Stimulated activated CD4-positive, alpha-beta T cell treated with anti-CD3 and anti-CD28 coated beads, Interleukin-15, amount 100 ng/mL, for 48 hours (primary cell): ENCODE measurements at places on chromosomes 5 and 9.
A peak's percentile ranks its signal among the peaks of the same experiment; 100 is the strongest.

GRCh38 chr5:133321833-133322420 lies 270.1 kb downstream of the HSPA4 start:
- DNase-seq = peak; percentile 33

DNA sequence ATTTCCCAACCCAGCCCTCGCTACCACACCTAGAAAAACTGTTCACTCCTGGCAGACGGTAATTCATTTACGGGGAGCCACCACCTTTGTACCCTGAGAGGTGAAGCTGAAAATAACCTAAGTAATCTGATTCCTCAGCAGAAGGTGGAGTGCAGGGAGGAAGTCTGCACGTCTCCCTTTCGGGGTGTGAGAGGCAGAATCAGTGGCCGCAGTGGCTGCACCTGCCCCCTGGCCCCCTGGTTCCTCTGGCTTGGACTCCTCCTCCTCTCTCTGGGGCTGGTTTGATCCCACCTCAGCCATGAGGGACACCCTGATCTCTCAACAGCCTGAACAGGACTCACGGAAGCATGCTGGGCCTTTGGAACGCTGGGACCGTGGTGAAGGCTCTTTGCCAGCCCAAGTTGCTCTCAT lies 10.5 kb downstream of the TMEM174 start:
- no peak for DNase-seq

GRCh38 chr5:59992206-59992605 lies 98.7 kb upstream of the PDE4D start:
- no peak for DNase-seq

GRCh38 chr9:77648234-77649108 lies at the start of gene GNA14:
TSS of gene GNA14 (minus strand) at chr9:77648322. CDS start at chr9:77647793, 529 bp downstream.
- DNase-seq = no peak

DNA sequence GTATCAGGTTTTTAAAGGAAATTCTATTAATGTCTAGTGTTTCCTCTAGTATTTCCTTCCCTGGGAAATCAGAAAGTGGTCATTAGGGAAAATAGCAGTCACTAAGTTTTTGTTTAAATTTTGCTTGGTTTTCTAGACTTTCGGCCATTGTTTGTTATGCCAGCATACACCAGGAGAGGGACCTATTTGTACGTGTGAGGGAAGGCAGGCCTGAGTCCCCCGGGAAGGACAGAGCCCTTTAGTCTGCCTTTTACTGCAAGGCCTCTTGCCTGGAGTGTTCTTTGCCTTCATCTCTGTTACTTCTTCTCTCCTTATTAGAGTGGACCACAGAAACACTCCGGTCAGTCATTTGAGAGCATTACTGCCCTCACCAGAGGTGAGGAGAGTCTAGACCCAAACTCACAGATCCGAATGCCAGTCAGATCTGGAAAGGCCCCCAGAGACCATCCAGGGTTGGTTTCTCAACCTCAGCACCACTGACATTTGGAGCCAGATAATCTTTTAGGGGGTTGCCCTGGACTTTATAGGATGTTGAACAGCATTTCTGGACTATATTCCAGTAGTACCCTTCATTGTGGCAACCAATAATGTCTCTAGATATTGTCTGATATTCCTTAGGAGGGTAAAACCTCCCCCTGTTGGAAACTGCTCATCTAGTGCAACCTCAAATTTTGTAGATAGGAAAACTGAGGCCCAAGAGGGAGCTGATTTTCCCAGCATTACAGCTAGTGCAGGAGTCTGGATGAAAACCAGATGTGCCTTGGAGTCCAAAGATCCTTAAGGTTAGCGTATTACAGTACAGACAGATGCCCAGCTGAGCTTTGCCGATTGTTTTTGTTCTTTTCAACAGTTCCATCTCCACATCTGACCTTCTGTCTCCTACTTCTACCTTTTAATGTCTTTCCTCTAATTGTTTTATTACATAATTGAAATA lies 93.0 kb upstream of the NIPAL4 start:
- no peak for DNase-seq

DNA sequence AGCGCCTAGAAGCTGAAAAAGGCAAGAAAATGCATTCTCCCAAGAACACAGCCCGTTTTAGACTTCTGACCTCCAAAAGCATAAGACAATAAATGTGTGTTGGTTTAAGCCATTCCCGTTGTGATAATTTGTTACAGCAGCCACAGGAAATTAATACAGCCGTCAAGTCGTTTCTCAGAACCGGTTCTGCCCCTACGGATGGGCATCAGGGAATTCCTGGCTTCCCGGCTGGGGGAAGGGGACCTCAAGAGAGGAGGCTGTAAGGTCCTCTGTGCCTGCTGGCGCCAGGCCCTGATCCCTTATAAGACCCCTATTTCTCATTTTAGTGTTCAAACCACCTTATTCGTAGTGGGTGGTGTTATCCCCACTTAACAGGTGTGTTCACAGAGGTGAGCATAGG lies 50.6 kb upstream of the RPL26L1 start:
- DNase-seq = no peak

DNA sequence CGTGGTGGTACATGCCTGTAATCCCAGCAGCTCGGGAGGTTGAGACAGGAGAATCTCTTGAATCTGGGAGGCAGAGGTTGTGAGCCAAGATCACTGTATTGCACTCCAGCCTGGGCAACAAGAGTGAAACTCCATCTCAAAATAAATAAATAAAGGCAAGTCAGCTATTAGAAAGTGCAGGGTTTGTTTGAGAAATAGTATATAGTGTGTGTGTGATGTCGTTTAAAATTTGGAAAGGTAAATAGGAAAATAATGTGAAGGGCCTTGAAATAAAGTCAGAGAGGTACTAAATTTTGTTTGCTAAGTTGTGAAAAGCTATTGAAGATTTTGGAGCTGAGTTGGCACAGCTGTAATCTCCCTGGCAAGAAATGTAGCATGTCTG lies 17.8 kb downstream of the ZNF131 start:
- no peak for DNase-seq

- no peak for DNase-seq
Measured at GRCh38 chr5:143226872-143227271, 176.6 kb downstream of the NR3C1 start.

DNA sequence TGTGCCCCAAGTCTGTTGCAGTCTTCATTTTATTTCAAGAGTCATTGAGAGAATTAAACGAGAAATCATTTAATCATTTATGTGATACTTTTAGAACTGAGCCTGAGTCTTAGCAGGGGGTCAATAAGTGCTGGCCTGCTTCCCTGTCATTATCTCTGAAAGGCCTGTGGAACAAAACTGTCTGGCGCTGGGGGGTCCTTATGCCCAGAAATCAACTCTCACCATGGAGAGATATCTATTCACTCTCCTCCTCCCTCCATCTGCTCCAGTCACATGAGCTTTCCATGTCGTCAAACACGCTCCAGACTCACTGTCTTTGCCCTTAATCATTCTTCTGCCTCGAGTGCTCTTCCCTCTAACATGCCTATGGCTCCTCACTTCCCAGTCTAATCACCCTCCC lies 136.8 kb downstream of the ESM1 start:
- no peak for DNase-seq

DNA sequence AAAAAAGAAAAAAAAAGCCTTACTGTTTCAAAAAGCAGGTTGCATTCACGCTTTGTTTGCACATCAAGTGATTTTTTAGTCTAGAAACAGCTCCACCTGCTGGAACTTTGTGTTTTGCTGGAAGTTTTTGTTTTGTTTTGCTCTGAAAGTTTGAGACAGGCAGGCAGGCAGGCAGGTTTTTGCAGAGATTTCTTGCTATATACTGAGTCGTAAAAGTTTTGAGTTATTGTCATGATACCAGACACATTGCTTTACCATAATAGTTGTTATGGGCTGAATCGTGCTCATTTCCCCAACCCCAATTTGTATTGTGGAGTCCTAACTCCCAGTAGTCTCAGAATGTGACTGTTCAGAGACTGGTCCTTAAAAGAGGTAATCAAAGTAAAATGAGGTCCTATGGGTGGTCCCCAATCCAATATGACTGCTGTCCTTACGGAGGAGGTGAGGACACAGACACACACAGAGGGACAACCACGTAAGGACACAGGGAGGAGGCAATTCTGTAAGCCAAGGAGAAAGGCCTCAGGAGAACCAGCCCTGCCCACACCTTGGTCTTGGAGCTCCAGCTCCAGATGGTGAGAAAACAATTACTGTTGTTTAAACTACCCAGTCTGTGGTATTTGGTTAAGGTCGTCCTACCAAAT lies 20.9 kb downstream of the OR2Y1 start:
- DNase-seq = no peak

GRCh38 chr5:16759147-16759773 lies 142.5 kb upstream of the RETREG1 start:
- no peak for DNase-seq

DNA sequence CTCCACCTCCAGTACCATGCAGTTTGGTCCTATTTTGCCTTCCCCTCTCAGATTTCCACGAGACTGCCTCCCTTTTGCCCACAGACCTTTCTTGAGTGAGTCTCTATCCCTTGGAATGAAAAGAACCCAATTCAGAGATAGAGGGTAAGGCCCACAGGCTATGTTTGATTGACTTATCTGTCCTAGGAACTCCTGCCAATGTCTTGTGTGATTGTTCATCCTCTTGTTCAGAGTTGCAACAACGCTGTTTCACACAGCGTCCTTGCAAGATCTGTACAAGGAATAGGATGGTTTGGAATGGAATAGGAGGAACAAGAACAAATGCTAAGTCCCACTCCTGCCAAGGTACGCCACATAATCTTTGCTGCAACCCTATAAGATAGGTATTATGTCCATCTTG lies 142.2 kb upstream of the ABCA1 start:
- no peak for DNase-seq

- DNase-seq = no peak
Measured at GRCh38 chr9:248278-248961, 33.8 kb downstream of the DOCK8 start.

DNA sequence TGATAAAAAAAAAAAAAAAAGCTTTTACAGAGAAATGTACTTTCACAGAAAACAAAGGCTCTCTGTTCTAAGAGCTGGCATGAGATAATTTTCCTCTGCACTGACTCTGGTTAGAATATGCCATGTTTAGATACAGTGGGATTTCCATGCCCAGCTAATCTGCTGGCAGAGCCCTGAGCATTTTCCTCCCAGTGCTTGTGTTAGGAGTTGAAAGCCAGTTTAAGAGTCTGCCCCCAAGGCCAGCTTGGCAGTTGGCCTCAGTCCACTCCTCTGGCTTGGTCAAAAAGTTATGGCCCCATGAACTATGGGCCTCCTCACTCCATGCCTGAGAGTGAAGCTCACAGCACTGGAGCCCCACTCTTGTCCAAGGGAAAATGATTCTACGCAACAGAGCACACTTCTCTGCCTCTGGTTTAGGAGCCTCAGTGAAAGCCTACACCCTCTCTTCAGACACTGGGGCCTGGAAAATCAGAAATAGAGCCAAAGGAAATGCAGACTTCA lies 21.9 kb downstream of the MOCS2 start:
- no peak for DNase-seq

- DNase-seq = no peak
Measured at GRCh38 chr5:125277494-125278154, 531.2 kb upstream of the ZNF608 start.

DNA sequence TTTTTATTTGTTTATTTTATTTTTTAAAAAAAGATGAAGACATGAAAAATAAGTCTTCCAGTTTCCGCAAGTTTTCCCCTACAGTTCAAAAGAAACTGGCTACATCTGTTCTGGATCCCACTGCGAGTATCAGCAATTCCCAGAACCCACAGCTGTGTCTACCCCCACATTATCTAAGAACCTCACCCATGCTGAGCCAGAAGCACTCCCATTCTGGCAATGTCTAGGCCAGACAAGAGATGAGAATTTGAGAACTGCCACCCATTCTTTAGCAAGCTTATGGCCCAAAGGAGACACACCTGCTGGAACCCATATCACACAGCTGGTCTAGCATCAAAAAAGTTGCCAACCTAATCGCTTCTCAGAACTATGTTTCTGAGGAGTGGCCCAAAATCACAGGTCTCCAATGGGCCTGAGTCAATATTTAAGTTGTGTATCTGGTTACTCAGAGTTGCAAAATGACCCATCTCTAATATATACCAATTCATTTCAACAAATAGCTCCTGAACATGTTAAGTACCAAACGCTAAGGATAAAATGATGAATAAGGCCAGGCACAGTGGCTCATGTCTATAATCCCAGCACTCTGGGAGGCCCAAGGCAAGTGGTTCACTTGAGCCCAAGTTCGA lies 27.1 kb downstream of the MTMR12 start:
- no peak for DNase-seq
